ENCODE measurements at places on chromosomes 7 and 10. TPM values are rescaled to one million over a fixed set of nuclear protein-coding genes. Genes with fewer than 3 reads are reported as not detected.

The LAMB1 gene
- total RNA-seq = not detected

The SHH gene
- total RNA-seq = not detected

The GIMAP1 gene
- 0.30 TPM for total RNA-seq

The ASB10 gene
- total RNA-seq = not detected

The GARIN1A gene
- total RNA-seq = 2.2 TPM

The PRR15 gene
- not detected for total RNA-seq

The CUL1 gene
- total RNA-seq = 51.1 TPM

The OR2A1 gene
- total RNA-seq = not detected

Measured in B cell (primary cell).